Calu3 (cell line): ENCODE measurements at places on chromosomes 16 and 17.

DNA sequence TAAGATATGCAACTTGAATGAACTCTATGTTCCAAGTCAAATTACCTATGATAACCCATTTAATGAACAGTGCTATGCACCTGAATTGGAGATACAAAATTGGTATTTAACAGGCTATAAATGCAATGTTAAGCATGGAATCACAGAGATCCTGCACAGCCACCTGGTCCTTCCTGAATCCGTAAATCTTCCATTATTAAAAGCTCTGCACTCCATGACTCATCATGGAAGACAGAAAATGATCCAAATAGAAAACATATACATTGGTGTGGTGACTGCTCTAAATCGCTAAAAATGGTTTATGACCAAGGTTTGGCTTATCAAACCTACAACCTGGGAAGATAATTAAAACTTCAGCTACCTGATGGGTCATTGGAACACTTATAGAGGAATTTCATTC lies 45.3 kb downstream of the GLG1 start:
- DNase-seq: no peak

DNA sequence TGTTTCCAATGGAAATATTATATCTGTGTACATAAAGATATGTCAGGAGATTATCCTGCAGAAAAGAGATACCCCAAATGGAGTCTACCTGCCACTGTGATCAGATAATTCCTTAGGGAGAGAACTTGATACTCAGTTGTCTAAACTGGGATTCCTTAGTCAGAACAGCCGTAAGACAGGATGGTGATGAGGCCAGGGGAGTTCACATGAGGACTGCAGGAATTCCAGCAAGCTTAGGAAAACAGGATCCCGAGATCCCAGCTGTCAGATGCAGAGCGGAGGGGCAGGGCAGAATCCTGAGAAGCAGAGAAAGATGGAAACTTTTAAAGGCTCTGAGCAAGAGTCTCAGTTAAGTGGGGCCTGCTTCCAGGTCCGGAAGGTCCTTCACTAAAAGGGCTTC lies 4.7 kb downstream of the KRABD2 start:
- no peak for DNase-seq

DNA sequence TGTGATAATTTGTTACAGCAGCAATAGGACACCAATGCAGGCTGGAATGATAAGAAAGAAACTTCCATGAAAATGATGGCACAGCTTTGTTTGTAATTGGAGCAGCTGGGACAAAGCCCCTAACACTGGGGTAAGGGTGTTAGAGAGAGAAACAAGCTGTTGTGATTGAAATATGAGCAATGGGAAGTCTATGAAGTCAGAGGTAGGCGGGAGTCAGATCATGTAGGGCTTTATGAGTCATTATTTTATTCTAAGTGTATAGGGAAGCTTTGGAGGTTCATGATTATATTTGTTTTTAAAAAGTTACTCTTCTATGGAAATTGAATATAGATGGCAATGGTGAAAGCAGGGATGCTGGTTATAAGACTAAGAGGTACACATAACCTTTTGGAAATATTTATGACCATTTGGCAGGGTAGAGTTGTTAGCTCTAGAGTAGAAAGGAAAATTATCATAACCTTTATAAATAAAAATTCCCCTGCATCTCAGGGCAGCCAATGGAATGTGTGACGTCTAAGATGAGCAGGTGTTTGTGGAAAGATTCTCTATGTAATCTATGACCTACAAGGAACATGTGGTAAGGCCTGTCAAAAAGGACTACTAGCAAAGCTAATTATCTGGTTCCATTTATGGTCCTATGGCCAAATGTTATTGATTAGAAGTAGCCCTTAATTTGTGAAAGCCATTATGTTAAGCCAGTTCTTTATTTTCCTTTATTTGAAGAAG lies 85.6 kb downstream of the KCNJ2 start:
- no peak for DNase-seq

DNA sequence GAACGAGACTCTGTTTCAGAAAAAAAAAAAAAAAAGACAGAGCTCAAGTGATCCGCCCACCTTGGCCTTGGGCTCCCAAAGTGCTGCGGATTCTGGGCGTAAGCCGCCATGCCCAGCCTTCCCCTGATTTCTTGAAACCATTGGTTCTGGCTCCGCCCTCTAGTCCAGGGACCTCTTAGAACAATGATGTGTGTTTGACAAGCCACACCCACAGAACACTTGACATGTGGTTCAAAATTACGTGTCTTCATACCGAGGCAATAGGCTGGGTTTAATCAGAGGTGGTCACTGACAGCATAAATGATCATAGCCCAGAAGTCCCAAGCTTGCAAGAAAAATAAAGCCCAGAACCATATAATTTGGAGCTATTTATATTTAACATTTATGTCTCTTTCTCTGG lies 23.0 kb downstream of the KNOP1 start:
- no peak for DNase-seq

- no peak for DNase-seq
Measured at GRCh38 chr17:81176666-81177065, 10.6 kb upstream of the AATK start.

GRCh38 chr17:28724500-28725165 lies 1.4 kb downstream of the TLCD1 start:
- DNase-seq: no peak

- DNase-seq: no peak
Measured at GRCh38 chr17:13194887-13195286, 177.1 kb upstream of the ELAC2 start.

DNA sequence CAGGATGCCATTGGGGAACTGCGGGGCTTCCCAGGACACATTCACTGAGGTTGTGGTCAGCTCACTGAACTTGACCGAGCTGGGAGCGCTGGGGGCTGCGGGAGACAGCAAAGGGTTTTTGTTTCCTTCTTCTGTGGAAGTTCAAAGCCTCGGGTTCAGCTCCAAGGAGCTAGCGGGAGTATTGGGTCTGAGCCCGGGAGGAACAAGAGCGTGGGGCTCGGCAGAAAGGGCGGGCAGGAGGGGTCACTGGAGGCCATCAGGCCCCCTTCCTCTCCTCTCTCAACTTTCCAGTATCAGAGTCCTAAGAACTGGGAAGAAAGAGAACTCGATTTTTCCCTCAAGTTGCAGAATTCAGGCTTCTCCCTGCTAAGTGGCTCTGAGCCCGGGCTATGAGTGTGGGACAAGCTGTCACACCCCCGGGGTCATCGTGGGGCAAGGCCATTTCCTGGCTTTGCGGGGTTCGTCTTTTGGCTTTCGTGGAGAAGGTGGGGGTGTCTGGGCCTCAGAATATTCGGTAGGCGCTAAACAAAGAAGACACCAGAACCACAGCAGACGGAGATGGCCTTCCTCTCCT lies 53.6 kb upstream of the CDC42EP4 start:
- DNase-seq: no peak

GRCh38 chr17:75512926-75513640 lies 2.3 kb downstream of the CASKIN2 start:
- DNase-seq: no peak

DNA sequence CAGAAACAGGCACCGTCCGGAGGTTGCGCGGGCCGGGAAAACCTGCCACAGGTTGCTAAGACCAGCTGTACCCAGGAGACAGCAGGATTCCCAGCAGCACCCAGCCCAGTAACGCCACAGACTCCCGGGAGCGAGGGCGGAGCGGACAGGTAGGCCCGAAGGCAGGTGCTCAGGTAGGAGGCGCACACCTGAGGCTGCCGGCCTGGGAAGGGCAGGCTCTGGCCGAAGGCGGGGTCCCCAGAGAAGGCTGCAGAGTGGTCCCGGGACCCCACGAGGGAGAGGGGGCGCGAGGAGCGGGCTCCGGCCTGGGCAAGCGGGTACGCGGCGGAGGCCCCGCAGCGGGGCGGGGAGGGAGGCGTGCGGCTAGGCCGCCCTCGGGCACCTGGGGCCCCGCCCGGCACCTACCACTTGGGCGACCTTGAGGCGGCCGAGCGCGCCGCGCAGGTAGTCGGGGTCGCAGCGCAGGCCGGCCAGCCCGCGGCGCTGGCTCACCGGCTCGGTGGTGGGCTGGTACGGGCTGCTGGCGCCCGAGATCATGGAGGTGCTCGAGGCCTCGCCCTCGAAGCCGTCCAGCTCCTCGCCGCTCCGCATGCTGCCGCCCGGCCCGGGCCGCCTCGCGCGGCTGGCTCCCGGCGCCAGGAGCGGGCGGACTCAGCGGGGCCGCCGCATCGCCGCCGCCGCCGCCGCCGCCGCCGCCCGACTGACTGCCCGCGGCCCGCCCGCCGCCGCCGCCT lies 441 bp downstream of the CMTM4 start:
- DNase-seq: peak; percentile 64

GRCh38 chr16:87077750-87078127 lies 239.5 kb downstream of the C16orf95 start:
- DNase-seq: no peak

DNA sequence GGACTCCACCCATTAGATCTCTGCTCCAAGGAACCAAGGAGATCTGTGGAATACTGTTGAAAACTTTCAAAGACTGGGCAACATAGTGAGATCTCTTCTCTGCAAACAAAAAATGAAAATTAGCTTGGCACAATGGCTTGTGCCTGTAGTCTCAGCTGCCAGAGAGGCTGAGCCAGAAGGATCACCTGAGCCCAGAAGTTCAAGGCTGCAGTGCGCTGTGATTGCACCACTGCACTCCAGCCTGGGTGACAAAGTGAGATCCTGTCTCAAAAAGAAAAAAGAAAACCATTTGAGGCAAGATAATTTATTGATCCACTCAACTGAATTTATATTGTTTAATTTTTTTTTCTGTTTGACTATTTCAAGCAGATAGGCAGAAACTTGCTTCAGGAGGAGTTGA lies 54.8 kb downstream of the CHD9NB start:
- no peak for DNase-seq

- no peak for DNase-seq
Measured at GRCh38 chr17:31289790-31290189, 7.2 kb downstream of the OMG start.

- DNase-seq: no peak
Measured at GRCh38 chr16:83737729-83738354, 69.9 kb upstream of the HSBP1 start.

- DNase-seq: no peak
Measured at GRCh38 chr17:35870906-35871819, 2.5 kb upstream of the HEATR9 start.
